ENCODE measurements at places on chromosomes 11 and 22.

DNA sequence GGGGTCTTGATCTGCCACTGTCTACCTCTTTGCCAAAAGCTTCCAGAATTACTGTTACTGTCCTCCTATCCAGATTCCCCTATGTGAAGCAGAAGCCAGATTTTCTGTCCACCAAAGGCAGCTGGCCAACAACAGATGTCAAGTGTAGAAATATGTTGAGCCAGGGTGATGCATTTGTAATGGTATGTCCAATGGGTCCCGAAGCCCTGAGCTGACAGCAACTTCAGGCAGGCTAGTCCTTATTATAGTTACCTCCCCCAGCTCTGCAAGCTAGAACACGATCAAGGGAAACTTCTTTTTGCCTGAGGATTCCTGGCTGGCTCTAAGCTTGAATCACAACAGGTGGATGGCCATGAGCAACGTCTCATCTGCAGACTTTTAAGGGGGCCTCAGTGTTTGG, 10.2 kb downstream of the PAMR1 start:
- DNase-seq = no peak

GRCh38 chr11:72702096-72702495, 27.9 kb upstream of the PDE2A start:
- no peak for DNase-seq

DNA sequence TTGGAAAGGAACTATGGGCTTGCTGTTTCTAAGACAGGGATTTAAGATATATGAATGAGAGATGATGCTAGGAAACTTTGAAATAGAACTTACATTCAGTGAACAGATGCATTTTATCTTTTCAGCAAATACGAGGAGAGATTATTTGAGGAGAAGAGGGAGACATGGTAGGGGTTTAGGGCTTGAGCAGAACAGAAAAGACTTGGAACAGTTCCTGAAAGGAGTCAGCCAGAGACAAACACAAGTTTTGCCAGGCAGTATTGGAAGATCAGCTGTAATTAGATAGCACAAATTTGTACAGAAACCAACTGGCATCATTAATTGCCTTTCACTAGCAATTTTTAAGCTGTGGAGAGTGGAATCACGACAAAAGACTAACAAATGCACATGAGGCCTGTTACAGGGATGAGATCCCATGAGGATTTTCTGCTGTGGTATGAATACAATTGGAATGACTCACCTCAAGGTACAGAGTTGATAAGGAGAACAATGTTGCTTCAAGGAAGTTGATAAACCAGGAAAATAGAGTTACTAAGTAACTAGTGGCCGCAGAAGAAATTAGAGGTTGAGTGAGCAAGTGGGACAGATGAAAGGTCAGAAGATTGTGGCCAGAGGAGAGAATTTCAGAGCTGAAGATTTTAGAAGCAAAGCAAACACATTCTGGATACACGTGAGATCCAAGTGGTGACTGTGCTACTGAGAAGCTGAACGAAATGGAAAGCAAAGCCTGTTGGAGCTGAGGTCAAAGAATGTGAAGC, 67.9 kb downstream of the CYB5R2 start:
- no peak for DNase-seq

- DNase-seq = no peak
Observed at GRCh38 chr11:62104816-62105653, 18.8 kb upstream of the INCENP start.
